ENCODE measurements at places on chromosomes 5 and 9.

DNA sequence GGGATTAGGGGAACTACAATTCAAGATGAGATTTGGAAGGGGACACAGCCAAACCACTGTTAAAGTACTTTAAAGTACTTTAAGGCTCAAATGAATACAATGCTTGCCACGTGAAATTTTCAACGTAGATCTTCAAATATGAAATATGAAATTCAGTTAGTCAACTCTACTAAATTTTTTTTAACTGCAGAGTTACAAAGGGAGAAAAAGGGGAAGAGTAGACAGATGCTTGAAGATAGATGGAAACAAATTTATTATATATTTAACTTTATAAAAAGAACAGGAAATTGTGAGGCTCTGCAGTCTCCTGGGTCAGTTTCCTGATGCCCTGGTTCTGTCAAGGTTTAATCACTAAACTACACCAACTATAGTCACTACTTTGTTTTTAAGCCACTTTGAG lies 785.5 kb upstream of the DMAC1 start:
- no peak for DNase-seq

GRCh38 chr9:81598811-81599210 lies 90.5 kb downstream of the TLE1 start:
- DNase-seq = no peak

GRCh38 chr5:73625944-73626811 lies at the start of gene ARHGEF28:
Gene ARHGEF28 (plus strand): TSS chr5:73626196. CDS start chr5:73684852, 58,656 bp downstream.
- peak; percentile 70 for DNase-seq

- no peak for DNase-seq
Measured at GRCh38 chr5:98424681-98425450, 348.6 kb upstream of the RGMB start.

Measured in HAP-1 (cell line).